ENCODE measurements at places on chromosomes 4 and X.

GRCh38 chr4:18518098-18518497 is 496.5 kb upstream of the LCORL start:
- DNase-seq = no peak

DNA sequence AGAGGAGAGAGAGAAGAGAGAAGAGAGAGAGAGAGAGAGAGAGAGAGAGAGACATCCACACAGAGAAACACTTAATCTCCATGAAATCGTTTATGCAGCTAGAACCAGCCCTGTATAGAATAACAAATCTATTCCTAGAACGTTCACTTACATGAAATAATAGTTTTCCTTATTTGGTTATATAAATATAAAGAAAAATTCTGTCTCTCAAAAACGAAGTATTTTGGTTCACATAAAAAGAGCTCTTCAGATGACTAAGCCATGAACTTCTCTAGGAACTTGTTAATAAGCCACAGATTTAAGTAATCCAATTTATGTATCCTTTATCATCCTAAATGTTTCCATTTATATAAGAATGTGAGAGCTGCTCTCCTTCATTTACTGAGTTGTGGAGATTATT is 1315.1 kb upstream of the PCDH7 start:
- no peak for DNase-seq

DNA sequence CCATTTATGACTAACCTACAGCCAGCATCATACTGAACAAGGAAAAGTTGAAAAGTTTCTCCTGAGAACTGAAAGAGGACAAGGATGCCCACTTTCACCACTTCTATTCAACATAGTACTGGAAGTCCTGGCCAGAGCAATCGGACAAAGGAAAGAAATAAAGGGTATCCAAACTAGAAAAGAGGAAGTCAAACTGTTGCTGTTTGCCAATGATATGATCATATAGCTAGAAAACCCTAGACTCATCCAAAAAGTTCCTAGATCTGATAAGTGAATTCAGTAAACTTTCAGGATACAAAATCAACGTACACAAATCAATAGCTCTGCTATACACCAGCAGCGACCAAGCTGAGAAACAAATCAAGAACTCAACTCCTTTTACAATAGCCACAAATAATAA is 64.5 kb downstream of the CENPC start:
- DNase-seq = no peak

GRCh38 chrX:49249071-49249470 is 13.8 kb downstream of the CCDC22 start:
- no peak for DNase-seq

DNA sequence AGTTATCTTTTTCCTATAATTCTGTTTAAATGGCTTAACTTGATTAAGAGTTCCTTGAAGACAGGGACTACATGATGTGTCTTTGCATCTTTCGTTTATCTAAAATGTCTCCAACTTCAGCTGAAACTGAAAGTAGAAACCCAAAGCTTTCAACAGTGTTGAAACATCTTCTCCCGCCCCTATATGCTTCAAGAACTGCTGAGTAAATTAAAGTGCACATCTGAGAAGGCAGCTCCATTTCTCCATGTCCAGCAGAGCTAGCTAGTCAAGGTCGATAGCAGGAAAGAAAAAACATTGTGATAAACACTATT is 185.7 kb upstream of the TBL1X start:
- DNase-seq = no peak

- DNase-seq = no peak
Observed at GRCh38 chrX:149506349-149506748, 1.2 kb upstream of the IDS start.

GRCh38 chrX:9091258-9091657 is 57.3 kb upstream of the FAM9B start:
- DNase-seq = no peak

GRCh38 chr4:98568941-98569663 is 89.3 kb downstream of the TSPAN5 start:
- DNase-seq = no peak

DNA sequence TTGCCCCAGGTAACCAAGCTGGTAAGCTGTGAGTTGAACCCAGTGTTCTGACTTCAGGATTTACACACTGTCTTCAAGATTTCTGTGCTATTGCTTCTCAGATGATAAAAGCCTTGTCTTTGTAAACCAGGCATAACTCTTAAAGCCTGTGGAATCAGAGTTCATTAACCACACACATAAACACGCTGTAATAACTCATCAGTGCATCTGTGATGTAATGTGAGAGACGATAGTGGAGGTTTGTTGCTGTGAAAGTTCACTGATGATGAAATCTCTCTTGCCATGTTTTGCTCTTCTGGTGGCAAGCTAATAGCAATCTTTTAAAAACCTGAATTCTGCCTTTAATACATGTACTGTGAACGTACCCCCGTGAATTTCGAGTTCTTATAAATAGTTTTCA is 41.5 kb downstream of the CLCN4 start:
- DNase-seq = no peak

DNA sequence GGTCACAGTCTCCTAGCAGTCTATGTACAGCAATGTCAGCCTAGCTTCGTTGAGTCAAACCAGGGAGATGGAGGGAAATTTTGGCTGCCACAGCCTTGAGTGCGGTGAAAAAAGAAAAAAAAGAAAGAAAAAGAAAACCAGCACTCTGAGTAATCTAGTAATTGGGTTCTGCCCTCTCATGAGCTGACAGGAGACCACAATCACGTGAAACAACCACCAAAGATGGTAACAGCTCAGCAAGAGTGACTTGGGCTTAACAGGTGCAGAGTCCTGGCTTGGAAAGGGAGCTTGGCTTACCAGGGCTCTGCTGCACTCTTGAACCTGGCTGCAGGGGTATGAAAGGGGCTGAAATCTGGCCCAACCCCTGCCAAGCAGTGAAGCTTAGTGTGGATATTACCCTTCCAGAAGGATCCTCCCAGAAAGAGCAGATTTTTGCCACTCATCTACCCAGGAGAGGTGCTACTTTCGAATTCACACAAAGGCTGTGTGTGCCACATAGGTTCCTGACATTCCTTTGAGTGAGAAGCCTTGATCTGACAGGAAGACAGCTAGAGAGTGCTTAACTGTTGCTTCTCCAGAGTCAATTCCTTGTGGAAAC is 350.3 kb downstream of the PTTG2 start:
- peak; percentile 40 for DNase-seq

DNA sequence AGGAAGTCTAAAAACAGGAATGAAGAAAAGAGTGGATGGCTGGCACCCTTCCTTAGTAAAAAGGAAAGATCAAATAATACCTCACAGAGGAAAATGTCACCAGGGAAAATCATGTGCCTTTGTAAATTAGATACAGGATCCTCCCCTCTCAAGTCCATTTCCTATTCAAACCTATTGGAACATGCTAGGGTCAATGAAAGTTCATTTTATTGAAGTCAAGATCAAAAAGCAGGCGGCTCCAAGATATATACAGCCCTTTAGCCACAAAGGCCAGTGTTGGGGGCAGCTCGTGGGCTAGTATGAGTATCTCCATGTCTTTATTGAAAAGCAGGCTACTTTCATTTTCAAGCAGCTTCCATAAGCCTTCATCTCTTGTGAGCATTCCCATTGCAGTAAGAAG is 141.1 kb downstream of the QDPR start:
- no peak for DNase-seq

- no peak for DNase-seq
Observed at GRCh38 chrX:40086569-40087335, 11.0 kb downstream of the BCOR start.

GRCh38 chr4:181661090-181661489 is 582.1 kb upstream of the TENM3 start:
- DNase-seq = no peak

- no peak for DNase-seq
Observed at GRCh38 chr4:6618386-6619115, 21.9 kb upstream of the MRFAP1 start.

DNA sequence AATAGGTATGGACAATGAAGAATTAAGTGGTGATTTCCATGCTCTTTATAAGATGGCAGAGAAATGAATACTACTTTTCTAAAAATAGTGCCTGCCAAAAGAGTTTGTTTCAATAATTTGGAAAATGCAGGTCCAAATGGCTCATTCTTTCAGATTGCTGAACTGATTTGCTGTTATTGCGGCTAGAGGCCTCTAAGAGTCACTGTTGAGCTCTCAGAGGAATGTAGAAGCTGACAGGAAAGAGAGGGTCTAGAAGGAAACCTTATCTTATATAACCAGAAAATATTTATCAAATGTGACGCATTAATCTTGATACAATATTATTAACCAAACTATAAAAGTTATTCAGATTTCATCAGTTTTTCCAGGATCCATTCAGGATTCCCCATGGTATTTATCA is 65.7 kb upstream of the PAGE1 start:
- DNase-seq = no peak

DNA sequence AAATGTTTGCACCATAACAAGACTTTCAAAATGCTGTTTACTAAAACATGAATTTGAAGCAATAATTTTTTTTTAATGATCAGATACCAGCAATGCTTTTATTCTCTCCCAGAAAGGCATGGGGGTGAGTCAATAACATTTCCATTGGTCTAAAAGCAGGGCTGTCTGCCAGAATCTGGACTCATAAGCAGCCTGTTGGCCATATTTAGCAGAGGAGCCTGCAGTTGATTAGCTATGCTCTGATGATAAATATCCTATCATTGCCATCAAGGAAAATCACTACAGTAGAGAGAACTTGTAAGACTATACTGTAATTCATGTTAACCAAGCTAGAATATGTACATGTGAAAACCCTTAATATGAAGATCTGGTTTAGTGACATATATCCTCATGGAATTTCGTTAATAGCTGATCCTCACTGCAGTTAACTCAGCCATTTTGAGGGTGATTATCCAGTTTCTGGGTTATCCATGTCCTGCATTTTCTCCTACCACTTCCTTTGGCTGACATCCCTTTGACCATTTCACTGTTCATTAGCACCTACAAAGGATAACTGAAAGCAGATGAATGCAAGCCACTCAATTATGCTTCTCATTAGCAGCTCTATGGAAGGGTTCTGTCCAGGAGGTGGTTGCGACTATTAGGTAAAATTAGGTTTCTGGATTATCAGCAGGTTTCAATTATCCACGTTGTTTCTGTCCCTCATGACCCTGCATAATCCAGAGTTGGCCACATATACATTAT is 72.9 kb upstream of the DIAPH2 start:
- DNase-seq = no peak

DNA sequence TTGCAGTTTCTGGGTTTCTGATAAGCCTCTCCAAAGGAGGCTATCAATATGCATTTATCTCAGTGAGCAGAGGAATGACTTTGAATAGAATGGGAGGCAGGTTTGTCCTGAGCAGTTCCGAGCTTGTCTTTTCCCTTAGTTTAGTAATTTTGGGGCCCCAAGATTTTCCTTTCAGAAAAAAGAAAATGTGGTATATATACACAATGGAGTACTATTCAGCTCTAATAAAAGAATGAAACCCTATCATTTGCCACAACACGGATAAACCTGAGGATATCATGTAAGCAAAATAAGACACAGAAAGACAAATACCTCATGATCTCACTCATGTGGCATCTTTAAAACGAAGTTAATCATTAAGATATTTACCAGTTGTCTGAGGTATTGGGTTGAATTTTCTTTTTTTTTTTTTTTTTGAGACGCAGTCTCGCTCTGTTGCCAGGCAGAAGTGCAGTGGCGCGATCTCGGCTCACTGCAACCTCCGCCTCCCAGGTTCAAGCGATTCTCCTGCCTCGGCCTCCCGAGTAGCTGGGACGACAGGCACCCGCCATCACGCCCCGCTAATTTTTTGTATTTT is 540 bp downstream of the ZNF721 start:
- DNase-seq = no peak

- DNase-seq = no peak
Observed at GRCh38 chrX:50812995-50813842, 775 bp downstream of the SHROOM4 start.

GRCh38 chrX:138763761-138764160 is 52.2 kb upstream of the FGF13 start:
- DNase-seq = no peak

GRCh38 chr4:18128241-18128640 is 106.7 kb upstream of the LCORL start:
- DNase-seq = no peak

- DNase-seq = no peak
Observed at GRCh38 chrX:134999469-134999868, 8.7 kb downstream of the SMIM10 start.

DNA sequence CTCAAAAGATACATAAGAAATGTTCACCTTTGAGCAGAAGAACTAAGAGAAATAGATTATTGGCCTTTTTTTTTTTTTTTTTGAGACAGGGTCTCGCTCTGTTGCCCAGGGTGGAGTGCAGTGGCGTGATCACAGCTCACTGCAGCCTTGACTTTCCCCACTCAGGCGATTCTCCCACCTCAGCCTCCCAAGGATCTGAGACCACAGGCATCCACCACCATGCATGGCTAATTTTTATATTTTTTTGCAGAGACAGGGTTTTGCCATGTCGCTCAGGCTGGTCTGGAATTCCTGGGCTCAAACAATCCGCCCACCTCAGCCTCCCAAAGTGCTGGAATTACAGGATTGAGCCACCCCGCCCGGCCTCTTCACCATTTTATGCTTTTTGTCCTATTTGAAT is 2.9 kb upstream of the TLR6 start:
- no peak for DNase-seq

DNA sequence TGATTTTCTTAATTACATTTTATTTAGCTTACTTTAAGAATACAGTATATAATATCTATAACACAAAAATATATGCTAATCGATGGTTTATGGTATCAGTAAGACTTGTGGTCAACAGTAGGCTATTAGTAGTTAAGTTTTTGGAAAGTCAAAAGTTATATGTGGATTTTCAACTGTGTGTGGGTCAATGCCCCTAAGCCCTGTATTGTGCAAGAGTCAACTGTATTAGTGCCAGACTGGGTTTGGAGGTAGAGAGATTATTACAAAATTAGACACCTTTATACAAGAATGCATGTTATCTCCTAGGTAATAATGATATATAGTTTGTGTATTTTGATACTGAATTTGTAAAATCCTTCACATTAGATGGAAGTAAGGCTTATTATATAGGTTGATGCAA is 100.3 kb upstream of the PRR32 start:
- DNase-seq = no peak

DNA sequence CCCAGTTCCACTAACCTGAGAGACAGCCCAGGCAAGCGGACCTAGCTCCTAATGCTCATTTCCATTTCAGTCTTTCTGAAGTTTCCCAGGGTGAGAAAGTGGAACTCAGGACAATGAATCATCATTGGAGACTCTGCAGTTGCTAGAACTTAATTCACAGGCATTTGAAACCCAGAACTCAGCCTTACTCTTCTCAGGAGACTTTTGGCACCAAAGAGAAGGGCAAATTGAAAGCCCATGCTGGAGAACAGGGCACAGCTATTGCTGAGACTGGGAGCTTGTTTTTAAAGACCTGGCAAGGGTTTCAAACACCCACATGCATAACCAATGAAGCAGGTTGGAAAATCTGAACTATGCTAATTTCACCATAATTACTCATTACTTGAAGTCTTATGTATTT is 36.0 kb downstream of the BST1 start:
- DNase-seq = no peak

DNA sequence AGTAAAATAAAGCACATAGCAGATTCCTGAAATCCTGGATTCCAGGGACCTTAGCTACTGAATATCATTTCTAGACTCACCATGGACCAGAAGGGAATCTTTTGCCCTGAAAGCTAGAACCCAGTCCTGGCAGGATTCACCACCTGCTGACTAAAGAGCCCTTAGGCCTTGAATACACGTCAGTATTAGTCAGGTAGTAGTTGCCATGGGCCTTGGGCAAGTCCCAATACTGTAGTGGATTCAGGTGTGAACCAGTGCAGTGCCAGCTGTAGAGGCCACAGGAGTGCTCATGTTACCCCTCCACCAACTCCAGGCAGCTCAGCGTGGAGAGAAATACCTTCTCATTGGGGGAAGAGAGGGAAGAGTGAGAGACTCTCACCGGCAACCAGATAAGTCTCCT is 64.1 kb upstream of the UBQLN2 start:
- DNase-seq = no peak
